ENCODE measurements at places on chromosomes 4 and X.

DNA sequence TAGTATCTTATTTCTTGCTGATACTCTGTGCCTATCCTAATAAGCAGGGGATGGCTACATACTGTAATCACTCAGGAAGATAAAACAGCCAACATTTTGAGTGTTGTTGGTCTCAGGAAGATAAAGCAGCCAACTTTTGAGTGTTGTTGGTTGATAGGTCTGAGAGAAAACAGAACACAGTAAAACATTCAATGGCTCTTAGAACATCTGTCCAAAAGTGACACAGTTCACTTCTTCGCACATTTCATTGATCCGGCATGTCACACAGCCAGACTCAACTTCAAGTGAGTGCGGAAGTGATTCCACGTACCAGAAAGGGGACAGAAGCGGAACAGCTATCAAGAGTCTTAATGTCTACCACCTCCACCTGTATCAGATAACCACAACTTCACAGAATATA is 87.3 kb upstream of the DMD start:
- DNase-seq: no peak

DNA sequence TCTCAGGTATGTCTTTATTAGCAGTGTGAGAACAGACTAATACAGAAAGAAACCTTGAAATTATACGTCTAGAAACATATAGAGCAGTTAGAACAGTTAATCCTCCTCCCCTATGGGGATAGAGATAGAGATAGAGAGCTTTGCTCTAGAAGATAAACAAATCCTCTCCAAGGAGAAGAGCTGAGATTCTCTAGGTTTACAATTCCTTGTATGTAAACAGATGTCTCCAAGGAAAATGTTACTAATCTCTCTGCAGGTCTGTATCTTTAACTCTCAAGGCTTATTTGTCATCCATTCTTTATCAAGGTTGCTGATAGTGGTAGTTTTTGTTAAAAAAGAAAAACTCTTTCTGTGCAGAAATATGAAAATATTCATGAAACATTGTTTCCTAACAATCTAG is 282.1 kb upstream of the GIMD1 start:
- DNase-seq: no peak

DNA sequence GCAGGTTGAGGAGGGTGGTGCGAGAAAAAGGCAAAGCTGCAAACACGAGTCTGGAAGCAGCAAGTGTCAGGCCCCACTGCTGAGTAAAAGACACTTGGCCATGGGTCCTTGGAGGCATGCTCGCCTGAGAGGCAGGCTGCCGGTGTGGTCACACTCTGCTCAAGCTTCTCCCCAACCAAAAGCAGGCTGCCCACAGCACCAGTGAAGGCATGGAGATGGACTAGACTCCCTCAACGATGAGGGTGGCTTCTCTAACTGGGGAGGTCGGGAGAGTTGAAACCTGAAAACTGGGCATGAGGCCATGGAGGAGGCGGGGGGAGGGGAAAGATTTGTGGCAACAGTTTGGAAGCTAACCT is 86.5 kb downstream of the ATG4A start:
- DNase-seq: no peak

GRCh38 chr4:25358515-25359275 is 18.4 kb upstream of the ANAPC4 start:
- DNase-seq: no peak

DNA sequence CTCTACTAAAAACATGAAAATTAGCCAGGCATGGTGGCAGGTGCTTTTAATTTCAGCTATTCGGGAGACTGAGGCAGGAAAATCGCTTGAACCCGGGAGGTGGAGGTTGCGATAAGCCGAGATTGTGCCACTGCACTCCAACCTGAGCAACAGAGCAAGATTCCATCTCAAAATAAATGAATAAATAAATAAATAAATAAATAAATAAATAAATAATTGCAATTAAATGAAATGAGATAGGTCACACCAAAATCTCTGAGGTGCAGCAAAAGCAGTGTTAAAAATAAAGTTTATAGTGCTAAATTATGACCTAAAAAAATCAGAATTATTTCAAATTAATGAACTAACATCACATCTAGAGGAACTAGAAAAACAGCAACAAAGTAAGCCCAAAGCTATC is 13.6 kb upstream of the CYLC1 start:
- no peak for DNase-seq

GRCh38 chrX:34849371-34849770 is 93.2 kb upstream of the FAM47B start:
- DNase-seq: no peak

DNA sequence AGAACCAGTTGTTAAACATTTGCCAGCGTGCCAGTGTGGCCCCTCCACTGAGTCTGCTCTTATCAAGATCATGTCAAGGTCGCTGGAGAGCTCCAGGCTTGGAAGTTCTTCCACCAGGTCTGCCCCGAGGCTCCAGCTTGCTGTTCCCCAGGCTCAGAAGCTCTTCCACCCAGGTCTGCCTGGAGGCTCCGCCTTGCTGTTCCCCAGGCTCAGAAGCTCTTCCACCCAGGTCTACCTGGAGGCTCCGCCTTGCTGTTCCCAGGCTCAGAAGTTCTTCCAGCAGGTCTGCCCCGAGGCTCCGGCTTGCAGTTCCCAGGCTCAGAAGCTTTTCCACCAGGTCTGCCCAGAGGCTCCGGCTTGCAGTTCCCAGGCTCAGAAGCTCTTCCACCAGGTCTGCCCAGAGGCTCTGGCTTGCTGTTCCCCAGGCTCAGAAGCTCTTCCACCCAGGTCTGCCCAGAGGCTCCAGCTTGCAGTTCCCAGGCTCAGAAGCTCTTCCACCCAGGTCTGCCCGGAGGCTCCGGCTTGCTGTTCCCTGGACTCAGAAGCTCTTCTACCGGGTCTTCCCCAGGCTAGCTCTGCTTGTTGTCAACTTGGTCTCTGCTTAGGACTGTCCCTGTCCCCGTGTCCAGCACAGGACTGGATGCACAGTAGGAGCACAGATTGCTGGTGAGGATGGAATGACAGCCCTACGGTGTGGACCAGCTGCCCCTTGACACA is 54.4 kb downstream of the HMX1 start:
- no peak for DNase-seq

DNA sequence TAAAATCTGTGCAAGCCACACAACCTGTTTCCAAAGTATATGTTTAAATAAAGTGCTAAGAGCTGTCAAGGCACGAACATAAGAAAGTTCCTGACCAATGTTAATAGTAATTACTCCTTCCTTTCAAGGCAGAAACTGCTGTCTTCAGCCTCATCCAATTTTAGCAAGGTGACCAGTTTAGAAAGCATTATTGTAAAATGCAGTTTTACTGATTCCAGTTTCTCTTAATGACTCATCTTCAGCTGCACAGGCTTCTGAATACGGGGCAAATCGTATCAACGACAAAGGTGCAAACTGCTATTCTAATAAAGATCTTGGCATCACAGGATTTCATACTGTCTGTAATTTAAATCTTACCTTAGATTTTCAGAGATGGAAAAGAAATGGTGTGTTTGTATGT is 87.5 kb downstream of the PPP3CA start:
- DNase-seq: no peak

DNA sequence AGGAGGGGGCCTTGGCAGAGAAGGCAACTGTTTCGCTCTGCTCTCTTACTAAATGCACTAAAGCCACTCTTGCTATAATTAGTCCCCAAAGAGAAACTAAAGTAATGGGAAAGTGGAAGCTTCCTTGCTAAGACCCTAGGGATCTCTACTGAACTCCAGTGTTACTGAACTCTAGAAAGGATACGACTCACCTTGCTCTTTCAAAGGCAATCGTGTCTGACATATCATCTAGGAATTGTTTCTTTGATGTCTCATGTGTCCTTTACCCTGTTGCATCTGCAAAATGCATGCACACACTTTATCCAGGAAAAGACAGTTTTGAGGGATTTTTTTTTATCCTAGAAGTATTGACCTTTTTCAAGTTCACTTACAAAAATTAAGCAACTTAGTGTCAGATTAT is 148.1 kb upstream of the FAM9B start:
- no peak for DNase-seq

DNA sequence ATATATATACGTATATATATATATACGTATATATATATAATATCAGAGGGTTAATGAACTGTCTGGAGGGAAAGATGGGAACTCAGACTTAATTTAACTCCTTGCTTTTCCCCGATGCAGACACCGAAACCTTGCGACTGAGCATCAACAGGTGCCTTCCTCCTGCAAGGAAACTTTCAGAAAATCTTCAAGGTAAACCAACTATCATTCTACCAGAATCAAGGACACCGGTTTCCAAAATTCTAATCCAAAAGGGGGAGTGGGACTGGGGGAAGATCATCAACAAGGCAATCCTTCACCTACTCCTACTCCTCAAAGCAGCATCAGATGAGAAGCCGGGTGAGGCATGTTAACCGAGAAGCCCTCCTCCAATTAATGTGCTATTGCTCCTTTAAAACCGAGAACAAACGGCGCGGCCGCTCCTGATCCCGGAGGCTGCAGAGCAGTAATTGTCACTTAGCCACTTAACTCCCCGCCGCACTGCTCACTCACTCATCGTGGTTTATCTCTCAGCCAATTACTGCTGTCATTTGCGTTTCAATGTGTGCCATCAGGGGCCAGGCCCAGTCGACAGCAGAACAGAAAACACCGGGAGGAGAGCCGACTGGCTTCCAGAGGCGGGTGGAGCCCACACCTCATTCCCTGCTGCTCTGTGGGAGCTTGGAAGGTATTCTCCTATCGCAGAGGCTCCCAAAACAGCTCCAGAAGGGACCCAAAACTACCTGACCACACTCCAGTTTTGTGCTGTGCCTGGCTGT is 61.7 kb downstream of the MAML3 start:
- no peak for DNase-seq

DNA sequence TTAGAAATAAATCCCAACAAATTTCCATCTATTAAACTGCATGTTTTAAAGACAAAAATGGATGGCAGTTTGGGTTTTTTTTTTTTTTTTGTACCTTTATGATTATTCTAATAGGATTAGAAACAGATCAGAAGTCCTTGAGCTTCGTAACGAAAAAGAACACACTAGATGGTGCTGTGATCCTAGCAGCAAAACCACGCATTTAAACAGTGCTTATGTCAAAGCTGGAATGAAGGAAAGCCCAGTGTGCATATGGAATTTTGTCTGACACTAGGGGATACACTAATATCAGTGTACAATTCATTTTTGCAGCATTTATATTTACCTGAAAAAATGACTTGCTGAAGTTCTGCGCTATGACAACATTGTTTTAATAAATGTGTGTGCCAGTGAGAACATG is 229.1 kb downstream of the VEGFC start:
- DNase-seq: no peak

- no peak for DNase-seq
Measured at GRCh38 chr4:41551536-41551935, 13.6 kb downstream of the LIMCH1 start.

DNA sequence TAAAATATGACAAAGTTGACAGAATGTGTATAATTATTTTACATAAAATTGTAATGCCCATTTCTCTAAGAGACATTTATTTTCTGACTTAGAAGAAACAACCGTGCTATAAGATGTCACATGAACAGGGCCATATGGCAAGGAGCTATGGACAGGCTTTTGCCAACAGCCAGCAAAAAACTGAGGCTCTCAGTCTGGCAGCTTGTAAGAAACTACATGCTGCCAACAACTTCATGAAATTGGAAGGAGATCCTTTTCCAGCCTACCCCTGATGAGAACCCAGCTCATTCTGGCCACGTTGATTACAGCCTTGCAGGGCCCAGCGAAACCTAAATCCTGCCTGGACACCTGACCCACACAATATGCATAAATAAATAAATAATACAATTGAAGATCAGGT is 250.3 kb upstream of the ARSJ start:
- no peak for DNase-seq

DNA sequence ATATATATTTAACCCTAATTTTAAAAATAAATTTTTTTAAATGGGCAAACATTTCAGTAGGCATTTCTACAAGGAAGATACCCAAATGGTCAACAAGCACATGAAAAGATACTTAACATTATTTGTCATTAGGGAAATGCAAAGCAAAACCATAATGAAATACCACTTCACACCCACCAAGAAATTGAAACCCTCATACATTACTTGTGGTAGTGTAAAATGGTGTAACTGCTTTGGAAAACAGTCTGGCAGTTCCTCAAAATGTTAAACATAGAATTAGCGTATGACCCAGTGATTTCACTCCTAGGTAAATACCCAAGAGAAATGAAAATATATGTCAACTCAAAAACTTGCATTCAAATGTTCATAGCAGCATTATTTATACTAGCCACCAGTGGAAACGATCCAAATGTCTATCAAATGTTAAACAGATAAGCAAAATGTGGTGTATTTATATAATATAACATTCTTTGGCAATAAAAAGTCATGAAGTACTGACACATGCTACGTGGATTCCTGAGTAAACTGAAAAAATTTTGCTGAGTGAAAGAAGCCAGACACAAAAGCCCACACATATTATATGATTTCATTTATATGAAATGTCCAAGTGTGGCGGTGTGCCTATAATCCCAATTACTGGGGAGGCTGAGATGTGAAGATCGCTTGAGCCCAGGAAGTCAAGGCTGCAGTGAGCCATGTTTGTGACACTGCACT is 16.6 kb downstream of the TRIM2 start:
- DNase-seq: no peak

DNA sequence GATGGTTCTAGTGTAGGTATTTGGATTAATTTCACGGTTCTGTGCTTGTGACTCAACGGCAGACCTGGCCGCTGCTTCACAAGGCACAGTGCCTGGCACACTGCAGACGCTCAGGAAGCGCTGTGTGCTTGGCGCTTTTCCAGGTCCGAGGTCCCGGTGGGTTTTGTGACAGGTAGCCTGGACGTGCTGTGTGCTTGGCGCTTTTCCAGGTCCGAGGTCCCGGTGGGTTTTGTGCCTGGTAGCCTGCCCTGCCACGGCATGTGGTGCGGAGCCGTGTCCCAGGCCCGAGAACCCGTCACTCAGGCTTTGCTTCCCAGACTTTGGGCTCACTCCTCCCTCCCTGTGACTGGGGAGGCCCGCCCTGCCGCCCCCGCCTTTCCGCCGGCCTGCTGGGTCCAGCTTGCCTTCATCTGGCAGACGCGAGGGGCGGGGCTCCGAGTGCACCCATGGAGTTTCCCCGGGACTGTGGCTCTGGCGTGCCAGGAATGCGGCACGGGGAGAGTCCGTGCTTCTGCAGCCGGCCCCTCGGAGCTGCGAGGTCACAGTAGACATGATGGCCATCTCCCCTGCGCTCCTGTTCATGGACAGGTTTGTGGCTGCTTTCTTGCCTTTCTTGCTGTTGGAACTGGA is 44.2 kb downstream of the TBC1D14 start:
- no peak for DNase-seq

DNA sequence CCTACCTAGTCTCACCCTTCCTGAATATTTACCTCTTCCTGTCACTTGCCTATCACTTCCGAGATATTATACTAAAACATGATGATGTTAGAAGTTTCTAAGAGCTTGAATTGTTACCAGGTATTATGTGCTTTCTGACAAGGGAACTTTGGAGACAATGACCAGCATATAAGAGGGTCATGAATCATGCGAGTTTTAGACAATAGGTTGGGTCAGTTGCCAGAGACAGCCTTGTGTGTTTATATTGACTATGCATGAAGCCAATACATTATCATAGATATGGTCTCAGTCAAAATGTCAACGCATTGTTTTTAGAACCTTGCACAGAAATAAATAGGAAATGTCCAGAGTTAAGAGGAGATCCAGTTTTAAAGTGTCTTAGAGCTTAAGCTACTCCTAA is 116.8 kb downstream of the KLHL4 start:
- no peak for DNase-seq

- no peak for DNase-seq
Measured at GRCh38 chrX:9308426-9308825, 156.4 kb upstream of the TBL1X start.

- DNase-seq: no peak
Measured at GRCh38 chr4:88104902-88105610, 53.4 kb downstream of the ABCG2 start.
